ENCODE measurements at places on chromosomes 12 and 14.

DNA sequence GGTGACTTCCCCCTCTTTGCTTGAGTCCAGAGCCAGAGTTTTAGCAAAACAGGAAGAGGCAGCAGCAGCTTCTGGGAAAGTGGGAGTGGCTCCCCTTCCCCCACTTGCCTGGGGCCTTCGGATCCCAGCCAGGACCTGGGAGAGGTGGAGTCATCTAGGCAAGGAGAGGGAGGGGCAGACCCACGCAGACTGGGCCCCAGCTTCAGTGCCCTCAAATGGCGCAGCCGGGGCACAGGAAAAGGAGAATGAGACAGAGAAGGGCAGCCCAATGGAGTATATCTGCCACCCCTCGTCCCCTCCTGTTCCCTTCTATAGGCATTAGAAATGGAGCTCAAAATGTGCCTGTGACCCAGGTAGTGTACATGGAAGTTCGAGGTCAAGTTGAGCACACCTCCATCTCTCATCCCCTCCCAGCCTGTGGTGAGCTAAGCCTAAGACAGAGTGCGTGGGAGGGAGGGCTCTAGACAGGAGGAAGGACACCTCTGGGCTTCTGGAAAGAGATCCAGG, 9.3 kb upstream of the HDAC7 start:
- DNase-seq, result peak; percentile 79

GRCh38 chr14:68956724-68957123, 22.4 kb downstream of the ACTN1 start:
- DNase-seq, result peak; percentile 94

DNA sequence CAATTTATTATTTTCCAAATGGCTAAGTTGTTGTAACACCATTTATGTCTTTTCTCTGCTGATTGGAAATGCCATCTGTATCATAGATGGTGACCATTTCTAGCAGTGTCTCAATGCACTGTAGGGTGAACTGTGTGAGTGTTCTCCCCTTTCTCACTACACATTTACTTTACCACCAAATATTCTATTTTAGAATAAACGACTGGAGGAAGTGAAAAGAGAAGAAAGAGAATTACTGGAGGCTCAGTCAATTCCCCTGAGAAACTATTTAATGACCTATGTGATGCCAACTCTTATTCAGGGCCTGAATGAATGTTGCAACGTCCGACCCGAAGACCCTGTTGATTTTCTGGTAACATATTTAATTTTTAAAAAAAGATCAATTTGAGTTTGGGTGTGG, 15.5 kb upstream of the PAPOLA start:
- no peak for DNase-seq

GRCh38 chr12:115504306-115505290, 772.9 kb downstream of the MED13L start:
- DNase-seq, result no peak

- no peak for DNase-seq
Measured at GRCh38 chr14:105879503-105879866, 353.1 kb downstream of the TMEM121 start.

- no peak for DNase-seq
Measured at GRCh38 chr12:120659151-120659525, 18.7 kb downstream of the CABP1 start.

DNA sequence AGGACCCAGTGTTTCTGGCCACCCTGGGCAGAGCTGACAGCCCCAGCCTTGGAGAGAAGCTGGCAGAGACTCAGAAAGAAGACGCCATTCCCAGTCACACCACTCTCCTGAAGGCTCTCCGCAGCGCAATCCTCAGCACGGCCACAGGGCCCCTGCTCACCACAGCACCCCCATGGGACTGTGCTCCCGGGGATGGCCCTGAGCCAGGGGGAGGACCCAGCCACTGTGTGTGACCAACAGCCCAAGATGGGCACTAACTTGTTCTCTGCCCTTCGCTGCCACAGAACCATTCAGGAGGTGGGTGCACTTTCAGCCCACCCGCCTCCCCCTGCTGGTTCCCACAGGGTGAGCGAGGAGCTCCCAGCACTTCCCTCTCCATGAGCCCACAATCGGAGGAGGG, 57.1 kb downstream of the CCNK start:
- no peak for DNase-seq

GRCh38 chr12:56160193-56160763, 2.1 kb downstream of the MYL6 start:
- no peak for DNase-seq

- no peak for DNase-seq
Measured at GRCh38 chr14:100334904-100335303, 11.8 kb downstream of the SLC25A47 start.

DNA sequence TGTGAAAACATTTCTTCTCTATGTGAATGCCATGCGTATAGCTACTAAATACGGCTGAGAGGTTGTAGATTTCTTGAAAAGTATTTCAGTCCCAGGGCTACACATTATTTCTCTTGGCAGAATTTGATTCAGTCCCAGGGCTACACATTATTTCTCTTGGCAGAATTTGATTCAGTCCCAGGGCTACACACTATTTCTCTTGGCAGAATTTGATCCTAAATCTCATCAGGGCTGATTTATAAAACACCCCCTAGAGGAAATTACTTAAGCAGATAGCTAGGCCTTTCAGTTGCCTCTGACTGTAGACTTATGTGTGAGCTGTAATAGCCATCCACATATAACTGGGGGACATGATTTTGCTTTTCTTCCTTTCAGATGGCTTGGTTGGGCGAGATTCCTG, 50.4 kb downstream of the AK7 start:
- no peak for DNase-seq

Data from AG10803 (cell line).